ENCODE measurements at places on chromosomes 12 and 14.

GRCh38 chr14:75823334-75823733 is 158.5 kb downstream of the TGFB3 start:
- no peak for DNase-seq

DNA sequence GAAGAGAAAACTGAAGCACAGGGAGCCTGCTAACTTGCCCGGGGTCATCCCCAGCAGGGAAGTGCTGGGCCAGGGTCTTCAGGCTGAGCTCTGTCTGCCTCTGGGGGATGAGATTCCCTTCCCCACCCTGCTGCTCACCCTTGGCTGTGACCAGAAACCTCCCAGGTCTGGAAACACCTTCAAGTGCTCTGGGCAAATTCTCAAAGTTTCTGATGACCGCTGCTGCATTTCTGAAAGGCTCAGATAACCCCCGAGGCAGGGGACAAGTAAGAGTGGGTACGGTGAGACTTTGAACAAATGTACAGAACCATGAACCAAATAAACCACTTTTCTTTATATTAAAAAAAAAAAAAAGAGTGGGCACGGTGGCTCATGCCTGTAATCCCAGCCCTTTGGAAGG is 41.3 kb downstream of the LTBP2 start:
- no peak for DNase-seq

DNA sequence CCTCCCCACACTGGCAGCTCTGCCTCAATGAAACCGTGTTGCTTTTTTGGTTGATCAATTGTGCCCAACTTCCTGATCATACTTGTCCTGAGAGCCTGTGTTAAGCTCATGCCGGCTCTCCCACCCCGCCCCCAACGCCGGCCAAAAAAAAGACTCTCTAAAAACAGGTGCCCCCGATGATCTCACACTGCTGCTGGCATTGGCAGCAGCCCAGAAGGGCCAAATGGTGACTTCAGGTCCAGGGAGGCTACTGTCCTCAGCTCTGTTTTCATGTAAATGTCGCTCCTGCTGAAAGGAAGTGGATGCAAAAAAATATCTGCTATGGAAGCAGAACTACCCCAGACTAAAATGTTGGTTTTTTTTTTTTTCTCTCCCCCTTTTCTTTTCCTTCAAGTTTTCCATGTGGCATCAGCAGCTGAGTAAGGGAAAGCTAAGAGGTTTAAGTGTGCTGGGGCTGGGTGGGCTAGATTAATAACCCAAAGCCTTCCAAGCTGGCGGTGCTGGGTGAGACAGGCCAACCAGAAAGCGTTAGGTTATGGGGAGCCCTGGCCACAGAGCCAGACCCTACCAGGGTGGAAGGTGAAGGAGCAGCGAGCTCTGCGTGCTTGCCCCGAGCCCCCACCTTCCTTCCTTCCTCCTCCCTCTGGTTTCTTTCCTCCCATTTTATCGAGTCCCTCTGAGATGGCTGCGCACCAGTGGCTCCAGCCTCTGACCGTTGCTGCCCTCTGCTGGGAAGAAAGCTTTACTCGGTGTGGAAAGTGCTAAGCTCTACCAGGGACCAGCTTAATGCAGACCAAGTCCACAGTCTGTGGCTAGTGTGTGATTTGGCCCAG is 396.1 kb downstream of the NRXN3 start:
- peak; percentile 53 for DNase-seq

- no peak for DNase-seq
These were observed 57.0 kb downstream of the ZNF664 start for GRCh38 chr12:124030008-124030407.

GRCh38 chr12:53195516-53196420 is 11.3 kb downstream of the ITGB7 start:
- DNase-seq, result no peak

GRCh38 chr12:11689591-11690186 is 40.2 kb downstream of the ETV6 start:
- no peak for DNase-seq

All from RPMI8226 (cell line).